ENCODE measurements at places on chromosomes 13 and 19.

DNA sequence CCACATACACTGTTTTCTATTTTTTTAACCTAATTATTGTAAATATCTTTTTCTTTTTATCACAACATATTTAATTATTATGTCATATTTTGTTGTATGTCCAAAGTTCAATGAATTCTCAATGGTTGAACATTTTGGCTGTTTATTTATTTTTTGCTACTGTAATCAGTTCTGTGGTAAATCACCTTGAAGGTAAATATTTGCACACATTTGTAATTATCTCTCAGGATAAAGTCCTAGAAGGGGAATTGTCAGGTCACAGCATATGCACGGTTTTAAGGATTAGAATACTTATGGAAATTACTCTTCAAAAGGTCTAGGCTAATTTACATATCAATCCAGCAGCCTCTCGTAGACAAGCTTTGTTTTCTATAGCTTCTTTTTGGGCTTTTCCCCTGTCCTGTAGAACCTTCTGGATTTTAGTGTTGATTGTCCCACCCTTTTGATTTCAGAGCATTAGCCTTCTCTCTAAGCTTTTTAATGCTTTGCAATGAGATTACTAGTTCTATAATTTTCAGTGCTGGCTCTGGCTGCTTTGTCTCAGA lies 362.6 kb downstream of the KCNRG start:
- DNase-seq, result no peak

- DNase-seq, result peak; percentile 56
These were observed 85.0 kb upstream of the UBL3 start for GRCh38 chr13:29935309-29935981.

DNA sequence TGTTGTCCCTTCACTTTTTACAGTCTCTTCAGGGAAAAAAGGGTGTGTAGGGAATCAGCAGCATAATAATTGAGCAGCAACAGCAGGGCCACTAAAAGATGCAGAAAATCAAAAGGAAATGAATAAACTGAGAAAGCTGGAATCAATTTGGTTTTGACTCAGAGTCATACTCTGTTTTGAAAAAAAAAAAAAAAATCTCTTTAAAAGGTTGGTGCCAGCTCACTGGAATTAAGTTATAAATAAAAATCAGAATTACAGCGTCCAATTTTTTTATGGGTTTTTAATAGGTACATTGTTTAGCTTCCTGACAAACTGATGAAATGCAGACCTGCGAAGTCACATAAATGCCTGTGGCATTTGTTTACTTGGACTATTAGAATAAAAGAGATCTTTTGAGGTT lies 231.9 kb downstream of the COG6 start:
- DNase-seq, result no peak

- no peak for DNase-seq
These were observed 29.1 kb downstream of the DHX34 start for GRCh38 chr19:47378246-47378645.

DNA sequence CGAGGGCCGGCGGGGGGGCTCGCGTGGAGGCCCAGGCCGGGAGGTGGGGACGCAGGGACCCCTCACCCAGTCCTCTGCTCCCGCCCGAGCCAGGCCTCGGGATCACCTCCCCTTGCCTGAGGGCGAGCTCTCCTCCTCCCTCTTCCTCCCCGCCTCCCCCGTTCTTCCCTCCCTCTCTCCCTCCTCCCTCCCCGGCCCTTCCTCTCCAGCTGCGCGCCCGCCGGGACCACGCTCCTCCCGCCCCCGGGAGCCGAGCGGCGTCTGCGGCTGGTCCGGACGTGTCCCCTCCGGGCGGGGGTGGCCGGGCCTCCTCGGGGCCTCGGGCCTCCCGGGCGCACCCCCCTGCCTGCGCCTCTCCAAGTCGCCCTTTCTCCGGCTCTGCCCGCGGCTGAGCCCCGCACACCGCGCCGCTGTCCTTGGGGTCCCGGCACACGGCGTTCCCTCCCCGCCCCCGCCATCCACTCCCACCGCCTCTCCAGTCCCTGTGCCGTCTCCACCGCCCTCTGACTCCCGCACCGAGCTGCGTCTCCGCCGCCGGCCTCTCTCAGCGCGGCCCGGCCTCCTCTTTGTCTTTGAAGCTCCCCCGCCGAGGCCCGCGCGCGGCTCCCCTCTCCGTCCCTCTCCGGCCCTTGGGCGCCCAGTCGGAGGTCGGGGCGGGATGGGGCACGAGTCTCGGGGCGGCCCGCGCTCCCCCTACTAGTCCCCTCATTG lies 5.7 kb downstream of the SOX1 start:
- peak; percentile 83 for DNase-seq

GRCh38 chr19:33678796-33679585 lies 57.2 kb downstream of the CHST8 start:
- DNase-seq, result no peak

GRCh38 chr13:70310396-70311119 lies 202.3 kb upstream of the KLHL1 start:
- no peak for DNase-seq

GRCh38 chr19:14114854-14115253 lies 2.7 kb downstream of the PRKACA start:
- DNase-seq, result no peak

- no peak for DNase-seq
These were observed 85.8 kb downstream of the RAB20 start for GRCh38 chr13:110475550-110476219.
